Activated gamma-delta T cell (primary cell): ENCODE measurements at places on chromosomes 1 and 21.

DNA sequence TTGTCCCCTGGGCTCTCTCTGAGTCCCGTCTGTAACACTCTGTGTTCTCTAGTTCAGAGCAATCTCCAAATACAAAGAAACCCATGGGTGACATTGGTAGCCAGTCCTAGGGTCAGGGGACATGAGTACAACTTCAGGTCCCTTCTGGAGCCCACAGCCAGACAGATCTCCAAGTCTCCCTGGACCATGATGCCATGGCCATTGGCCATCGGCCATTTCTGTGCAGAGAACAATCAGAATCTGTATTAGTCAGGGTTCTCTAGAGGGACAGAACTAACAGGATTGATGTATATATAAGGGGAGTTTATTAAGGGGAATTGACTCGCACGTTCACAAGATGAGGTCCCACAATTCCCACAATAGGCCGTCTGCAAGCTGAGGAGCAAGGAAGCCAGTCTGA, 106.9 kb downstream of the AJAP1 start:
- DNase-seq = no peak

DNA sequence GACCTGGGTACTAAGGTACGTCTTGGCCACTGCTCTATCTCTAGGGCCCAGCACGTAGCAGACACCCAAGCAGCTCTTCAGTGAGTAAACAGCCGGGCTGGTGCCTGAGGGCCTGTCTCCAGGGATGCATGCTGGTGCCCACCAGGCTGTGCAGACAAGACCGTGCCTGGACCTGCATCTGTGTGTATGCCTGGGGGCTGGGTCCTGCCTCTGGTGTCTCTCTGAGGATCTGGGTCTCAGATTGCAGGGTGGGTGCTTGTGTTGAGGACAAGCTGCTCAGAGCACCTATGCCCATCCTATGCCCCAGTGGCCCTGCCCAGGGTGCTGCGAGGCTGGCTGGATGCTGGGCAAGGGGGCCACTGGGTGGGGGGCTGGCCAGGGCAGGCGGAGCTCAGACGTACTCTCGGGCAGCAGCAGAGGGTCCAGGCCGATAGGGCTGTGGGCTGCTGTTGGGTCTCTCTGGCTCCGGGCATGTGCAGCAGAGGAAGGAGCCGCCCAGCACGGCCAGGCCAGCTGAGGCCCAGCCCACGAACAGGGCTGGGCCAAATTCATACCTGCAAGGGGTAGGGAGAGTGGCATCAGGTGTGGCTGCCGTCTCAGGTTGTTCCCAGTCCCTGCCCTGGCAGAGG, 4.4 kb downstream of the CLDN19 start:
- DNase-seq = no peak

- no peak for DNase-seq
Measured at GRCh38 chr1:110607536-110608230, 1.5 kb upstream of the KCNA2 start.

DNA sequence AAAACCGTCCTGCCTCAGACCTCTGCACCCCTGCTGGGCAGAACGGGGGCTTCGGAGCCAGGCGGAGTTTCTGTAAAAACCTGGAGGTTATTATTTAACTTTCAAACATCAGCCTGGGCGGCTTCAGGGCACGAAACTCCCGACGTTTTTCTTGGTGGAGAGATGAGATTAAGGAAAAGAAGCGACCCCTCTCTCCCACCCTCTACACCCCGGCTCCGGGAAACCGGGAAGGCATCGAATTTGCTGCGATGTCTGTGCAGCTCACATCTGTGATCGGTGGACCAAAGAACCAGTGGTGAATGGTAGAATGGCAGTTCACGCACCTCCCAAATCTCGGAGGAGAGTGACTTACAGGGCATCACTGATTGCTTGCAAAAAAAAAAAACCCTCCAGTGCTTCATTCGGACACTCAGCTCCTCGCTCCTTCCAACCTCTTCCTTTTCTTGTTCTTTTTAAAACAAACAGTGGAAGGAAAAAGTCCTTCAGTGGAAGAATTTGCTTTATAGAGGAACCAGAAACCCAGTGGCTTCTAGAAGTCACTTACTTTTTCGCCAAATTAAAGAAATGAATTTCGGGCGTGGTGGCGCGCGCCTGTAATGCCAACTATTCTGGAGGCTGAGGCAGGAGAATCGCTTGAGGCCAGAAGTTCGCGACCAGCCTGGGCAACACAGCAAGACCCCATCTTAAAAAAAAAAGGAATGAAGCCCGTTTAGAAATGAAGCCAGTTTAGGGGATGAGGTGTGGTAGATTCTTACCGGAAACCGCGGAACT, 884 bp downstream of the PHACTR4 start:
- DNase-seq = no peak

GRCh38 chr1:195867638-195868037, 740.6 kb downstream of the KCNT2 start:
- no peak for DNase-seq

DNA sequence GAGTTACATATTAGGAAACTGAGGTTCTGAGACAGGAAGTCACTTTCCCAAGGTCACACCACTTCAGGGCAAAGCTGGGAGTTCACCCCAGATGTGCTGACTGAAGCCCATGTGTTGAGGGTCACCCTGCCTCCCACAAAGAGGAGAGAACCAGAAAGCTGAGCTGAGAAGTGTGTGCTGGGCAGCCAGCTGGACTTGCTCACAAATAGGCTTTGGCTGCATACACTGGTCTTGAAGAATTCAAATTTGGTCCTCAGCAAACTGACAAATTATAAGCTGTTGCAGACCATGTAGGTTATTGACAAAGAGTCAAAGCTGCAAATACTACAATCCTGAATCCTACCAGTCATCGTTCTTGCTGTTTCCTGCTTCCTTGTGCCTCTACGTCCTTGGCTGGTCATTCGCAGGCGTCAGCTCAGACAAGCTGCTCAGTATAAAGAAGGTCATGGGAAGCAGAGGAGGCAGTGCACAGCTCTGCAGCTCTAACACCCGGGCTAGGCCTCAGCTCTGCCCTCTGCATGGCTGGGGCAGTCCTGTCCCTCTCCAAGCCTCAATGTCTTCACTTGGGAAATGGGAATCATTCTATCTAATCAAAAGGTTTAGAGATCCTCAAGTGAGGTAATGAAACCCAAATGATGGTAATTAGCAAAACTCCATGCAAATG, 40.0 kb downstream of the CDCP2 start:
- DNase-seq = no peak

- no peak for DNase-seq
Measured at GRCh38 chr1:234271243-234271606, 102.0 kb upstream of the COA6 start.

DNA sequence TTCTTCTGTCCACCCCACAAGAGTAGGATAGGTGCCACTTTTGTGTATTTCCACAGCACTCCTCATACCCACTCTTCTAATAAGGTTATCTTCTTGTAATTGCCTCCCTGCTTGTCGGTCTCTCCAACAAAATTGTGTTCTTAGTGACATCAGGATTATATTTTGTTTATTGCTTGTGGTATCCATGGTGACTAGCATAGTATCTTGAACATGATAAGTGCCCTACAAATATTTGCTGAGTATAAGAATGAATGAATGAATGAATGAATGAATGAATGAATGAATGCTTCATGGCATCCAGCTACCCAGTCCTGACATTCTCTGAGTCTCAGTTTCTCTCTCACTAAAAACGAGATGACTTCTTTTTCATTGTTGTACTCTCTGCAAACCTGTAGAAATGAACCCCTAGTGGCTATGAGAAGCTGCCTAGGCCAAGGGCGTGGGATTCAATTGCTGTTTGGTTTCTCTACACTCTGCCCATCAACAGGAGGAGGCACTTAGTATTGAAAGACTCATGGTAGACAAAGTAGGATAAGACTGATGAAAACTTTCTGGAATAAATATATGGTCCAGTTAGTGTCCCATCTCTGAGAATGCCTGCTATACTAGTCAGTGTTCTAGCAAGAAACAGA, 121.0 kb downstream of the TMEM53 start:
- no peak for DNase-seq

- DNase-seq = no peak
Measured at GRCh38 chr1:44640200-44640853, 34.0 kb downstream of the TMEM53 start.
